ENCODE measurements at places on chromosomes 11 and 22. TPM values are rescaled to one million over a fixed set of nuclear protein-coding genes. Genes with fewer than 3 reads are reported as not detected.

IFTAP gene
- total RNA-seq, result 26.2 TPM

TBX10 gene
- not detected for total RNA-seq

DNA sequence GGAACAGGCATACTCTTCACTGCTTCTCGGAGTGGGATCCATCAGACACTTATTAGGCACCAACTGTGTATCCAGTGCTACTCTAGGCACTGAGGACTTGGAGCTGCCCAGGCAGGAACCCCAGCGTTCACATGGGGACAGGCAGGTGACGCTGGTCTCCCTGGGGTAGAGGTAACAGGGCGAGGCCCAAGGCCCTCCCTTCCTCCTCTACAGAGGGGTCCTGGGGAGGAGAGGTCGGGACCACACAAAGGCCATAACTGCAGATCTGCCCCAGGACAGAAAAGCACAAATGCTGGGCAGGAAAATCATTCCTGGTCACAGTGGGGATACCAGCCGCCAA, 262.2 kb downstream of the BRD1 start:
- H3K36me3 ChIP-seq, result no peaks in the 10 kb centered on the region
- H3K4me3 ChIP-seq, result no peak overlapping the region
- DNase-seq, result no peak
- H3K4me1 ChIP-seq, result no peaks in the 10 kb centered on the region
- H3K27ac ChIP-seq, result no peak overlapping the region
- H3K27me3 ChIP-seq, result peaks cover 7% of the 10 kb centered on the region

GRCh38 chr11:90326647-90327046, 103.8 kb upstream of the CHORDC1 start:
- peak overlapping the region; percentile 85 for H3K27ac ChIP-seq
- no peak for DNase-seq
- H3K27me3 ChIP-seq, result no peaks in the 10 kb centered on the region
- no peaks in the 10 kb centered on the region for H3K36me3 ChIP-seq

DNA sequence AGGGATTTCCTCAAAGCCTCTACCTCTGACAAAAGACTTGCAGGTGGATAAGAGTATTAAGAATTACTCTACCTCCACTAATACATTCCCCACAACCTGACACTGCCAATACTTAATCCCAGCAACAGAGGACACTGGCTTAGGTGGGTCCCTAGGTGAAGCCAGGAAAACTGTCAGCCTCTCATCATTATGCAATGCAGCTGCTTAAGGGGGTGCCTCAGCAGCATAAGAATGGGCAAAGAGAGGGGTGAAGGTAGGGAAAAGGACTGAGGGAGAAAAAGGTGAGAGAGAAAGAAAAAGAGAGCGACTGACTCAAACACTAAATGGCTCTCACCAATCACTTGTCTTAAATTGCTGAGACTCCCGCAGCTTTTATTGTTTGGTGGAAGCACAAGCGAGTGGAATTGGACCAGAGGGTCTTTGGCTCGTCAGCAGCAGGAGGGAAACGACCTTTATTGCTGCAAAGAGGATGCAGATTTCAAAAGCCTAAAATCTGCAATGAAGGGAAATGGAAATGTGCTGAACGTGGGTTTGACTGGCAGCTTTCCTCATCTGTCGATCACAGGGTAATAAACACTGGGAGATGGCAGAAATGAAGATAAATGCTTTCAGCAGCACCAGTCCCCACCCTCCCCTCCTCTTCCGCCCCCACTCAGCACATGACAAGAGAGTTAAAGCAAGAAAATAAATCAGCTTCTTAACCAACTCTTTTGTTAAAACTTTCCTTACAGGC, 64.9 kb upstream of the CHRM4 start:
- H3K27me3 ChIP-seq, result no peaks in the 10 kb centered on the region
- H3K4me3 ChIP-seq, result no peak overlapping the region
- DNase-seq, result no peak
- peaks cover 6% of the 10 kb centered on the region for H3K4me1 ChIP-seq
- no peak overlapping the region for H3K27ac ChIP-seq

- no peak overlapping the region for H3K4me3 ChIP-seq
- peaks cover 25% of the 10 kb centered on the region for H3K4me1 ChIP-seq
- peak; percentile 68 for DNase-seq
- no peaks in the 10 kb centered on the region for H3K36me3 ChIP-seq
- no peaks in the 10 kb centered on the region for H3K27me3 ChIP-seq
- no peak overlapping the region for H3K27ac ChIP-seq
Measured at GRCh38 chr11:8813658-8814057, 97.3 kb upstream of the AKIP1 start.

GRCh38 chr11:46210133-46210636, 67.3 kb upstream of the CREB3L1 start:
- H3K27ac ChIP-seq, result no peak overlapping the region
- no peak overlapping the region for H3K4me3 ChIP-seq
- DNase-seq, result no peak
- peaks cover 18% of the 10 kb centered on the region for H3K27me3 ChIP-seq
- no peaks in the 10 kb centered on the region for H3K4me1 ChIP-seq

GRCh38 chr22:23531283-23531956, 48.7 kb downstream of the IGLL1 start:
- peaks cover 51% of the 10 kb centered on the region for H3K4me1 ChIP-seq
- H3K4me3 ChIP-seq, result no peak overlapping the region
- no peaks in the 10 kb centered on the region for H3K27me3 ChIP-seq
- H3K36me3 ChIP-seq, result no peaks in the 10 kb centered on the region
- DNase-seq, result no peak

DNA sequence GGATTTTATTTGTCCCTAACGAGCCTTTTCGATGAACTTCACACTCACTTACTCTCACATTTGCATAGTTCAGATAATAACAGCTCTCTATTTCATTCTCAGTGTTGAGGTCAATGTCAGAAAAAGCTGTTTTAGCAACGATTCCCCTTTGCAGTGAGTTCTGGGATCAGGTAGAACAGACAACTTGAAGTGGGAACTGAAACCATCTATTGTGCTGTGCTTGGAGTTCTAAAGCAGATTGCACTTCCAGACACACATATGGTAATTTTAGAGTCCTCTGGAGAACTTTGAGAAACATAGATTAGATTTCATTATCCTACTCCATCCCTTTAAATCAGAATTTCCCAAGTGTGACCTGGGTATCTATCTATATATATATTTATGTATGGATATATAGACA, 124.6 kb upstream of the BLID start:
- no peaks in the 10 kb centered on the region for H3K27me3 ChIP-seq
- no peaks in the 10 kb centered on the region for H3K36me3 ChIP-seq
- DNase-seq, result no peak
- peaks cover 1% of the 10 kb centered on the region for H3K4me1 ChIP-seq

DNA sequence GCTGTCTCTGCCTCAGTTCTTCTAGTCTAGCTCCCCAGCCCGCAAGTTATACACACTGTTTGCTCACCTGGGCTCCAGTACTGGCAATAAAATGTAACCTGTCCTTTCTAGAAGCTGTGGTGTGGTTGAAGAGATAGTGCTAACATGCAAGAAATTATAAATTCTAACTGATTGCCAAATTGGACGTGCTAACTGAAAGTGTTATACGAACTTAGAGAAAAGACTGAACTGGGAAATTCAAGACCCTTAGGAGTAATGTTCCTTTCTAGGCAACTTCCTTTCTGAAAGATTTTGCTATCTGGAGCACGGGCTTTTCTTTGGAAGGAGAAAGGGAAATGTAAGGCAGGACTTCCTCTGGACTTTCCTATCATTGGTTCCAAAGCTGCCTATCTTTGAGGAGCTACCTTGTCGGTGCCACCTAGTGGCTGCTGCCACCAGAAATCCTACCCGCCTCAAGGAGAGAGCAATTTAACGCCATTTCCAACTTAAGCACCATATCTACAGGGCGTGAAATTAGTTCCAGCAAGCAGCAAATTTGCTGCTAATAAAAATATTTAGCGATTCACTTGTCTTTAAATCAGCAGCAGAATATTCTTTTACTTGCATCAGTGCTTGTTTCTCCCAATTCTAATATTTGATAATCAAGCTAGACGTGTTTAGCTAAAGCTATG, 12.7 kb upstream of the TMEM218 start:
- no peak for DNase-seq
- peaks cover 12% of the 10 kb centered on the region for H3K4me1 ChIP-seq
- no peak overlapping the region for H3K4me3 ChIP-seq
- H3K36me3 ChIP-seq, result no peaks in the 10 kb centered on the region
- peaks cover 13% of the 10 kb centered on the region for H3K27me3 ChIP-seq
